ENCODE measurements at places on chromosomes 6 and 20.

DNA sequence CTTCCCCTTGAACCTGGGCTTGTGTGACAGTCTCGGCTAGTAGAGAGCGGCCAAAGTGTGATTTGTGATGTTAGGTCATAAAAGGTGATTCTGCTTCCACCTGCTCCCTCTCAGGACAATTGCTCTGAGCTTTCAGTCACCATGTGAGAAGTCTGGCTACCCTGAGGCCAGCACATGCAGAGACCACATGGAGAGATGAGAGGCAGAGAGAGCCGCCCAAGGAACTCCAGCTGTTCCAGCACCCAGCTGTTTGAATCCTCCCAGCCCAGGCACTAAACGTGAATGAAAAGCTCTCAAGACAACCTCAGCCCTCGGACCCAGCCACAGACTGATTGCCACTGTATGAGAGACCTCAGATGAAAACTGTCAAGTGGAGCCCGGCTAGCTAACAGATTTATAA, 143.4 kb upstream of the EEF1E1 start:
- no peak for DNase-seq

GRCh38 chr6:45702849-45703739, 312.6 kb downstream of the CLIC5 start:
- no peak for DNase-seq

GRCh38 chr20:23086931-23087411, 847 bp upstream of the CD93 start:
- no peak for DNase-seq

GRCh38 chr6:89518352-89519055, 85.6 kb downstream of the ANKRD6 start:
- DNase-seq: no peak

DNA sequence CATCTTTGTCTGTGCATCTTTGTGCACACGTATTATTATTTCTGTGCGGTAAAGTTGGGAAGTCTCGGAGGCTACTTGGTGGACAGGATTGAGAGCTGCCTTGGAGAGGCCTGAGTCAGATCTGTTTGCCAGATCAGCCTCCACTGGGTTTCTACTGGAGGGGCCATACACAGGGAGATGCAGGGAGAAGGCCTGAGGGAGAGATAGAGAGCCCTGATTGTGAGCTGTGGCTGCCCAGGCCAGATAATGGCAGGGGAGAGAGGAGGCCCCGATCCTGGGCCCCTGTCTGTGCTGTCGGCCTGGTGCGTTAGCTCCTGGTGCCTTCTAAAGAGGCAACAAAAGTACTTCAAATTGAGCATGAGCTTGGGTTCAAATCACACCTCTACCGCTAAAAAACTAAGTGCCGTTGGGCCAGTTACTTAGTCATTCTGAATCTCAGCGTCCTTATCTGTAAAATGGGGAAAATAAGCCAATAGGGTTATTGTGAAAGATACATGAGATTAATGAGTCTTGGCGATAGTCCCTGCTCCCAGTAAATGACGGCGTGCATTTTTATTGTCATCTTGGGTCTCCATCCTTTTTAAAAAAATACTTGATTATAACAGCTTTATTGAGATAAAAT, 27.6 kb upstream of the ADA start:
- DNase-seq: no peak

- DNase-seq: no peak
These were observed 33.3 kb upstream of the THEMIS start for GRCh38 chr6:127933852-127934840.

- no peak for DNase-seq
These were observed 98.0 kb downstream of the ASXL1 start for GRCh38 chr20:32455901-32456701.

GRCh38 chr6:163603395-163603794, 188.9 kb downstream of the QKI start:
- no peak for DNase-seq

GRCh38 chr6:140438346-140438735, 1063.9 kb upstream of the CITED2 start:
- DNase-seq: no peak

- no peak for DNase-seq
These were observed 48.9 kb downstream of the DUSP22 start for GRCh38 chr6:340991-341827.

GRCh38 chr6:40263970-40264369, 323.2 kb downstream of the LRFN2 start:
- DNase-seq: no peak

DNA sequence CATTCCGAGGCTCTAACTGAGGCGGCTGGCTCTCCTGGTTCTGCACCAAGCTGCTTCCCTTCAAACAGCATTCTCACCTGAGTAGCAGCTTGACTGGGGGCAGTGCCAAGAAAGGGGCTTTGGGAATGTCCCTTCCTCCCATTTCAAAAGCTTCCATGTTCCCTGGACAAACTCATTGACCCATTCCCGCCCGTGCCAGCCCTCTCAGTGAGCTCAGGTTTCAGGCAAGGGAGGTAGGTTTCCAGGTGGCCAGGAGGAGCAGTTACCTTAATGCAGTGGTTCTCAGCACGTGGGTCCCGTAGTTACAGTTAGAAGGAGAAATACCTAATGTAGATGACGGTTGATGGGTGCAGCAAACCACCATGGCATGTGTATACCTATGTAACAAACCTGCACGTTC, 135.2 kb downstream of the ELOVL4 start:
- DNase-seq: no peak

GRCh38 chr6:43269273-43270007, 26.2 kb downstream of the TTBK1 start:
- DNase-seq: peak; percentile 17

DNA sequence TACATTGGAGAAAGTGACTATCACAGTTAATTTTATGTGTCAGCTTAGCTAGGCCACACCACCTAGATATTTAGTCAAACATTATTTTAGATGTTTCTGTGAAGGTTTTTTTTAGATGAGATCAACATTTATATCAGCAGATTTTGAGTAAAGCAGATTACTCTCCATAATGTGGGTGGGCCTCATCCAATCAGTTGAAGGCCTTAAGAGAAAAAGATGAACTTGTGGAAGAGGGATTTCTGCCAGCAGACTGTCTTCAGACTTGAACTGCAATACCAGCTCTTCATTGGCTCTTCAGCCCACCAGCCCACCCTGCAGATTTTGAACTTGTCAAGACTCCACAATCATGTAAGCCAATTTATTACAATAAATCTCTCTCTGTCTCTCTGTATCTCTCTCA, 25.1 kb upstream of the FBXO30 start:
- no peak for DNase-seq

DNA sequence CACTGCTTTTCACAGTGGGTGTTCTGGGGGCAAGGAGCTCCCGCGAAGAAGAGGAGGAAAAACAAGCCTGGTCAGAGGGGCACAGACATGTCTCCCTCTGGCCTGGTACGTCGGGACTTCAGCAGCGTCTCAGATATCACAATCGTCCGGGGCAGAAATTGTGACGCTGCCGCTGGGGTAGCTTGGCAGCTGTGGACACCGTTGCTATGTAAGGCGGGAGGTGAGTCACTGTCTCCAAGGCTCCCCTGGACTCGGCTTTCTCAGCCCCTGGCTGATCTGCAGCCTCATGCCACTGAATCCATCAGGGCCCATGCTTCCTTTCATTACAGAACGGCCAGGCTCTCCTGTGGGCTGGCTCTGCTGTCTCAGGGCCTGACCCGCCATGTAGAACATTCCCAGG, 98.7 kb downstream of the SULF2 start:
- DNase-seq: no peak

DNA sequence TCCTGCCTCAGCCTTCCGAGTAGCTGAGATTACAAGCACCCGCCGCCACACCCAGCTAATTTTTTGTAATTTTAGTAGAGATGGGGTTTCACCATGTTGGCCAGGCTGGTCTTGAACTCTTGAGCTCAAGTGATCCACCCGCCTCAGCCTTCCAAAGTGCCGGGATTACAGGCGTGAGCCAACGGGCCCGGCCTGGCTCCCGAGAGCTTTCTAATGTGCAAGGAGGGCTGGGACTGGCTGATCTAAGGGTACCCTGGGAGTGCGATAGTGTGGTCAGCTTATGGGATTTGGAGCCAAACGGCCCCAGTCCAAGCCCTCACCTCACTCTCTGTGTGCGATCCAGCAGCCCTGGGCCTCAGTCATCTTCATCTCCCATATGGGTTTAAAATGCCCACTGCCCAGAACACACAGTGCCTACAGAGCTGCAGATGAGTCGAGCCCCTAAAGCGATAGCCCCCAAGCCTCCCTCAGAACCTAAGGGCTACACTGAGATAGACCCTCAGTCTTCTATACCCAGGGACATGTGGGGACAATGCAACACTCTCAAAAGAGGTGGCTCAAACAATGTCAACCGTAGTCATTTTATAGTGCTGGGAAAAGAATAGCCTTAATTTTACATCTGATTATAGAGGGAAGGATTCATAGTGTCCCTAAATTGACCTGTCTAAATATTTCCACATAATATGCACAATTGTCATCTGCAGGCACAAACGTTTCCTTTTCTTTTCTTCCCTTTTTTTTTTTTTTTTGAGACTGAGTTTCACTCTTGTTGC, 50.1 kb downstream of the SSR1 start:
- no peak for DNase-seq

DNA sequence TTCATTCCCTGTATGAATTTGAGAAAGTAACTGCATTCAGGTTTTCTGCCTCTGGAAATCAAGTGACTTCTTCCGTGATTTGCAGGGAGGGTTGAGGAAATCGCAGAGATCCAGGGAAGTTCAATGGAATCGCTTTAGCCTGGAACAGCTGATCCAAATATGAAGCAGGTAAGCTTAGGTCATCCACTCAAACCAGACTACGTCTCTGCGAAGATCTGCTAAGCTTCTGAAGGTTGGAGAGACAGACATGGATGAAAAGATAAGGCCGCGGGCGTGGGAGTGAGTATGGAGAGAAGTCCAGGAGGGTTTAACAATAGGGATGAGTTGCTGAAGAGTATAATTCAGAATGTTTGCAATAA, 34.2 kb upstream of the BTN3A2 start:
- no peak for DNase-seq

- DNase-seq: no peak
These were observed 1.6 kb downstream of the PXDC1 start for GRCh38 chr6:3749977-3750316.

DNA sequence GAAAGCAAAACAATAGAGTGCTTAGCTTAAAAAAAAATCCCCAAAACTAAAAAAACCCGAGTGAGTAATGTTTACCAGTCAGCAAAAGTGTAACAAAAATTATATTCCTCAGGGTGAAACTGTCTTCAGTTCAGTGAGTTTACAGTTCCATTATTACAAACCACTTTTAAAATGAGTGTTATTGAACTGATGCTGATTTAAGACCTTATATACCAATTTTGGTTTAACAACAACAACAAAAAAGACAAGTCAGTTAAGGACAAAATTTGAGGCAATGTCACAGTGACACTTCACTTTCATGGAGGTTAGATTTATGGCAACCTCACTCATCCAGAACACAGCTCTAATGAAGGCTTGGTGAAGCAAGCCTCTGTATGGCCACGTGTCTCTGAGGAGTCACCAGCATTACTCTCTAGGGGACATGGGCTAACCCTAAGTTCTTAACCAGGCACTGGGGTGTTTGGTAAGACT, 630.8 kb downstream of the PHF3 start:
- no peak for DNase-seq

GRCh38 chr6:86192123-86192522, 549.4 kb upstream of the SYNCRIP start:
- DNase-seq: no peak

GRCh38 chr6:73388800-73389512, 5.7 kb upstream of the DDX43 start:
- peak; percentile 26 for DNase-seq

- no peak for DNase-seq
These were observed 76.8 kb downstream of the NCOA7 start for GRCh38 chr6:125867483-125867942.

- DNase-seq: no peak
These were observed 563.1 kb upstream of the JARID2 start for GRCh38 chr6:14682812-14683211.

- no peak for DNase-seq
These were observed 16.9 kb downstream of the MPC1 start for GRCh38 chr6:166365806-166366205.

DNA sequence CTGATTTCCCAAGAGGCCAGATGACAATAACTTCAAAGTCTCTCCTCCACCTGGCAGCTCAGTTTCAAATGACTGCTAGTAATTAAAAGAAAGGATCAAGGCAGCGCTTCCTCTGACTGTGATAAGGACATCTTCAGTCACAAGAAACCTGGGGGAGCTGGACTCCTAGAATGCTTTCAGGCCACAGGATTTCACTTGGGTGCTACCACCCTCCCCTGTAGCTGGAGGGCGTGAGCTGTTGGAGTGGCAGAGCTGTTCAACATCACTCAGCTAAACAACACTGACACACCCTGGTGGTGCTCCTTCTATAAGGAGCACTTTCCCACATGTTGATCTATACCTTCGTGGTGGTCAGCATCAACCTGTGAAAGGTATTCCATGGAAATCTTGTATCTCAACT, 2.2 kb upstream of the CNR1 start:
- DNase-seq: no peak

- DNase-seq: no peak
These were observed 45.9 kb upstream of the NOP56 start for GRCh38 chr20:2606507-2607006.

GRCh38 chr6:117992856-117993255, 85.8 kb downstream of the SLC35F1 start:
- DNase-seq: no peak

DNA sequence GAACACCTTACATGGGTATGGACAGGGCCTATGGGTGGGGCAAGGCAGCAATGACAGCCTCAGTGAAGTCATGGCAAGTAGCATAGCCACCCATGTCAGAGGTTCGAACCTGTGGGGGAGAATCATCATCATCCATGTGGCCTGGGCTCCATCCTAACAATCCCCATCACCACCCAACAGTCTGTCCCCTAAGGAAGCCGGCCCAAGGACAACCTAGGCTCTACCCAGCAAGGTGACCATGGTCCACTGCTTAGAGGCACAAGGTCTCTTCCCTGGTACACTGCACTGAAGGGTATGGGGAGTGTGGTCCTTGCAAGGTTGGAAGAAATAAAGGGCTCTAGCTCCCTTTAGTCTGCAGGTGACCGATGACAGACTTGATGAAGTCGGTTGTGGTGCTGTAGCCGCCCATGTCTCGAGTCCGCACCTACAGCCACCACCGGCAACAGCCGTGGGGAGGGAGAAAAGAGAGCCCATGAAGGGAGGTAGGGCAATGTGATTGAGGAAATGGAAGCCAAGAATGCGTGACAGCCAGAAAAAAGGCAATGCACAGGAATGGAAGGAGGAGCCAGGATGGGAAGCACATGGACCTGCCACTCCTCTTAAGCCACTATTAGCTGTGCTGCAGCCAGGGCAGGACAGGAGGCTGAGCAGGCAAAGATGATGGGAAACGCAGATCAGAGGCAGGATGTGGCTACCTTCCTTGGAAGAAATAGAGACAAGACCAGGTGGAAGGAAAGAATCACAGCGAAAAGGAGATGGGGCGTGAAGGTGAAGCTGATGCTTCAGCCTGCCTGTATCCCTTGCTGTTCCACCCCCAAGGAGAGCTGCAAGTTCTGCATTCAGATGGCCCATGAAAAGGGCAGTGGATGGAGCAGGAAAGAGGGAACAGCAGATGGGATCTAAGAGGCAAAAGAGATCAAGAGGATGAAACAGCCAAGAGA, 5.3 kb downstream of the IDH3B start:
- DNase-seq: no peak

All from activated T-helper 1 cell treated with anti-CD3 and anti-CD28 coated beads, Interleukin-2, amount 50 U/mL, for 16 hours (primary cell).